Cardiac septum (tissue), 1 donor: ENCODE measurements at places on chromosomes 3 and 15.

DNA sequence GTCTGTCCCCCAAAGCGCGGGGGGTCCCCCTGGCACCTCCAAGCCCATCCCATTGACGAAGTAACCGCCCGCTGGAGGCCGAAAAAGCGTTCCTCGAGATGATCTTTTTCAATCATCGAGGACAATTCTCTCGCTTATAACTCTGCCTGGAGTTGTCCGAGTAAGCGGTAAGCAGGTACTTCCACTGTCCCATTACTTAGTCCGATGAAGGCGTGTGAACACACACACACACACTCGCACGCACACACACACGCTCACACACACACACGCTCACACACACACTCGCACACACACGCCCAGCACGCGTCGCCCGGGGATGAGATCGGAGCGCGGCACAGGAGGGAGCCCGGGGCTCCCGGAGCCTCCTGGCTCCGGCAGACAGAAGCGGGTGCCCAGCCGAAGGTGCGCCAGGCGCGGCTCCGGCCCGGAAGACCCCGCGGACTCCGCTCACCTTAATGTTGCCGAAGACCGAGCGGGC, 430 bp downstream of the SLCO2A1 start:
- no peak for DNase-seq

GRCh38 chr3:150013801-150014200, 43.1 kb upstream of the PFN2 start:
- no peak for DNase-seq

GRCh38 chr15:38354315-38354929, 99.5 kb upstream of the FAM98B start:
- DNase-seq = no peak

- no peak for DNase-seq
These were observed 14.8 kb upstream of the LDHAL6B start for GRCh38 chr15:59191855-59192237.

DNA sequence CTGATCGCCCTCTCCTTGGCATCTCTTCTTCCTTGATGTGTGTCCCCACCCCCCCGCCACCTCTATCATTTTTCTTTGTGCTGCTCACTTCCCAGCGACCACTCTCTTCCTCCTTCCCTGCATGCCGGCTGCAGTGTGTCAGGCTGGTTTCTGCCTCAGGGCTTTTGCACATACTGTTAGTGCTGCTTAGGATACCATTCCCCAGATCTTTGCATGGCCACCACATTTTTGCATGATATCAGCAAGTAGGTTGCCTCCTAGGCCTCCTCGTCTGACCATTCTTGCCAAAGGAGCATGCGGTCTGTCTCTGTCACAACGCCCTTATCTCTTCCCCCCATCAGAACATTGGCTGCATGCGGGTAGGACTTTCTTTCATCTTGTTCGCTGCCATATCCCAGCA, 12.5 kb downstream of the FBLN2 start:
- no peak for DNase-seq
